CD8-positive, alpha-beta memory T cell (primary cell): ENCODE measurements at places on chromosomes 2 and 18.

DNA sequence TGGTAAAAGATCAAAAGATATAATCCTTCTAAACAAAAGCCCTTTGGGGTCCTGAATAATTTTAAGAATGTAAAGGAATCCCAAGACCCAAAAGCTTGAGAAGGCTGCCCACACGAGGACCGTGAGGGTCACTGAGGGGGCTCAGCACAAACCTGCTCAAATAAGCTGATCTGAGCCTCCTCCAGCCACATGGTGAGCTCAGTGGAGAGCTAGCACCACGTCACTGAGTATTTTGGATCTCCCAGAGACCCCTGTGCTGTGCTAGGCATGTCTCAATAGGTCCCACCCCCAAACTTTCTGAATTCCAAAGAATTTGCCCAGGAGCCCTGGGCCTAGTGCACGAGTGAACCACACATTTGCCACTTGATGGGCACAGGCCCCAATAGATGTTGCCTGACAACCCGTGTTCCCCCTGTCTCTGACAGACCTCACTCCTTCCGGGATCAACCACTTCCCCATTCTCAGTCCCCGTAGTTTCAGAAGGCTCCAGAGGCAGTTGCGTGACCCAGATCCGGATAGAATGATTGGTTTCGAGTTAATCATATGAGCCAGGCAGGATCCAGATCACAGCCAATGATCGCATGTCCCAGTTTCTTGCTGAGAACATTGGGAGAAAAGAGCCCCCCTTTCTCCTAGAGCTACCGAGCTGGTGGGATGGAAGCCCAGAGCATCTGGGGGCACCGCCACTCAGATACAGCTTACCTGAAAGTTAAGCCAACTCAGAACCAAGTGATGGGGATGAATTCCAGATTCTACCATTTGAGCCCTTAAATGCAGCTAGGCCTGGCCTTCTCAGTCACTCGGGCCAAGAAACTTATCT is 203.8 kb downstream of the TNS1 start:
- no peak for DNase-seq

DNA sequence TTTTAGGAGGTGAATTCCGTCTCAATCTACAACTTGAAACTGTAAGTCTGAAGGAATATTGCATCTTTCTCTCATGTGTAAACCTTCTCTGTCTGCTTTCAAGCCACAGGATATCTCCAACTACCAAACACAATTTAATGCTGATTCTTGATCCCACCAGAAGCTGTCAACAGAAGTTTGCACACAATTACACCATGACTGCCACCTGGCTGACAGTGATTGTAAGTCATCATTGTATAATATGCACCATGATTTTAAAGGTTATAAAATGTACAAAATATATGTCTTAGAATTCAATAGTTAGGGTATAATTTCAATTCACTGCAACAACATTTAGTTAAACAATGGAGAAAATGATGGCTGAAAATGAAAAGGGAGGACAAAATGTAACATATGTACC is 18.4 kb downstream of the PREPL start:
- no peak for DNase-seq

DNA sequence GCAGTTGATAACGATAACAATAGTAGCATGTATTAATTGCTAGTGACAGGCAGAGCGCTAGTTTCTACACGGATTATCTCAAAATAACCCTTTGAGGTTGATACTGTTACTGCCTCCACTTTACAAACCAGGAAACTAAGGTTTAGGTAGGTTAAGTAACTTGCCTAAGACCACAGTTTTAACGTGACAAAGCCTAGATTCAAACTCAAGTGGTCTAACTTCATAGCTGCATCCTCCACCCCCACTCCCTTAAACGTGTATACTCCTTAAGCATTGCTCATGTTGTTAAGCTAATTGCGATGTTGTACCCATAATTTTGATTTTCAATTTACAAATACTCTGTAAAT is 1.2 kb downstream of the ME2 start:
- no peak for DNase-seq

- DNase-seq: no peak
Observed at GRCh38 chr2:79041032-79041448, 15.5 kb downstream of the REG3G start.

DNA sequence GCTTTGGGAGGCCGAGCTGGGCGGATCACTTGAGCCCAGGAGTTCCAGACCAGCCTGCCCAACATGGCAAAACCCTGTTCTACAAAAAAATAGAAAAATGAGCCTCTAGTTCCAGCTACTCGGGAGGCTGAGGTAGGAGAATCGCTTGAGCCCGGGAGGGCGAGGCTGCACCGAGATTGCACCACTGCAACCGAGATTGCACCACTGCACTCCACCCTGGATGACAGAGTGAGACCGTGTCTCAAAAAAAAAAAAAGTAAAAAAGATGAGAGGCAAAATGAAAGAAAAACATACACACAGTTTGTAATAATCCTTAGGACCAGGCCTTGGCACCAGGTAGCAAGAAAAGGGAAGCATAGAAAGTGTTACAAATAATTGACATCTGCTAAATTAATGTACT is 22.0 kb downstream of the RBM43 start:
- no peak for DNase-seq

DNA sequence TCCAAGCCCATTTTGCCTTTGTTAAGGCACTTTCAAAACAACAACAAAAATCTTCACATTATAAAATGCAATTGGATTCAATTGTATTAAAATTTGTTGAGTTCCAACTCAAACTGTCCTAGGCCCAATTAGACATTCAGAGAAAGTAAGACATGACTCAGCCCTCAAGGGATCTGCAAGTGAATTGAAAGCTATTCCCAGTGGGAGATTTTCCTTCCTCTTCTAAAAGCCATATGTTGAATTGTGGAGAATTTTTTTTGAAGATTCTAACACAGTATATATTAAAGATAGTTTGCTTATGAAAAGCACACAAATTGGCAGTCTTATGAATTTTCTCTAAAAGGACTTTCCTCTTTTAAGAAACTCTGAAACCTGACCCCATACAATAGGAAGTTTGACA is 268.0 kb upstream of the PARD3B start:
- no peak for DNase-seq

DNA sequence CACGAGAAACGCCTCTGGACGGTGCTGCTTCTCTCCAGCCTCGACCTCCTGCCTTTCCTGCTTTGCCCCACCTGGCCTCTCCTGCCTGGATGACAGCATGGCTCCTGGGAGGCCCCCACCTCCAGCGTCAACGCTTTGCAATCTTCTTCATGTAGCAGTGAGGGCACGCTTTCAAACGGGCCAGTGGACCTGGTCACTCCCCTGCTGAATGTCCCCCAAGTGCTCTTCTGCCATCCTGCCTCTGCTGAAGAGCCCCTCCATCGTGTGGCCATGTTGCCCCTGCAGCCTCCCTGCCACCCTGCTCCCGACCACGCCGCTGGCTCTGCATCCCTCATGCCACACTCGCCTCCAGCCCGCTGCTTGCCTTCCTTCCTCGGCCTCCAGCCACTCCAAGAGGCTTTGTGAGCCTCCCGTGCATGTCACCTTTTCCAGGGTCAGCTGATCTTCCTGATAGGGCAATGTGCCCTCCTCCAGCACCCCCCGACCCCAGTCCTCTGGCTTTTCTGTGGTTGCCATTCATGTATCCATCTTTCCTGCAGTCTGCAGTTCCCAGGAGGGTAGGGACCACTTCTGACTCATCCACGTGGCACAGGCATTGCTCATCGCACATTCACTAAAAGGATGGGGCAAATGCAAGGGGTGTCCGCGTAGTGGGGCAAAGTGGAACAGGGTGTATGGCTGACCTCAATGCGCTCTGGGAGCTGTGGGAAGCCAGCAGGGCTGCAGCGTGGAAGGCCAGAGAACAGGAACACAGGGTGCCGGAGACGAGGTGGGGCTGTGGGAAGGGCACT is 268.8 kb downstream of the TWIST2 start:
- DNase-seq: no peak

DNA sequence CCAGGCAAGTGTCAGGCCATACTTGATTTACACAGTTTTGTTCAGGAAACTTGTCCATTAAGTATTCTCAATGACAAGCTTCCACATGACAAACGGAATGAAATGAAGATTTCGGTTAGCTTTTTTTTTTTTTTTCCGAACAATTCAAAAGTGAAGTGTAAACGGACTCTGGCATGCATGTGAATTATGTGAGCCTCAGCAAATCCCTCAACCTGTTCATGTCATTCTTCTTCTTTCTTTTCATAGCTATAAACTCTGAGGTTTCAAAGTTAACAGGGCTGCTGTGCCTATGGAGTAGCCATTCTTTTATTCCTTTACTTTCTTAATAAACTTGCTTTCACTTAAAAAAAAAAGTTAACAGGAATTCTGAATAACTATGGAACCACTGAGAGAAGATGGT is 110.3 kb downstream of the NOL10 start:
- DNase-seq: no peak

DNA sequence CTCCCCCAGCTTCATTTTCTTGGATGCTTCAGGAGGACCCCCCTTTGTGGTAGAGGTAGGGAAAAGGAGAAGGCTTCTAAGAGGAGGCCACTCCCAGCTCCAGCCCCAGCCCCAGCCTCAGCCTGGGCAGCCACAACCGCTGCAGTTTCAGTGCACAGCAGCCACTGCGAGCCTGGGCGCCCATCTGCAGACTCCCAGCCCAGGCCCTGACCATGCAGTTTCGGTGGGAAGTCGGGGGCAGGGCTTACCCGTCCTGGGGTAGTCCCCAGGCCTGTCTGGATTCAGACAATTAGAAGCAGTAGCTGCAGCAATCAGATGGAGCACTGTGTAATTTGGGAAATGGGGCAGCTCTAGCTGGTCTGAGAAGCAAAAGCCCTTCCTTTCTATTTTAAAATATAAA is 28.6 kb downstream of the ITM2C start:
- DNase-seq: no peak
